ENCODE measurements at places on chromosomes 7 and 10.

DNA sequence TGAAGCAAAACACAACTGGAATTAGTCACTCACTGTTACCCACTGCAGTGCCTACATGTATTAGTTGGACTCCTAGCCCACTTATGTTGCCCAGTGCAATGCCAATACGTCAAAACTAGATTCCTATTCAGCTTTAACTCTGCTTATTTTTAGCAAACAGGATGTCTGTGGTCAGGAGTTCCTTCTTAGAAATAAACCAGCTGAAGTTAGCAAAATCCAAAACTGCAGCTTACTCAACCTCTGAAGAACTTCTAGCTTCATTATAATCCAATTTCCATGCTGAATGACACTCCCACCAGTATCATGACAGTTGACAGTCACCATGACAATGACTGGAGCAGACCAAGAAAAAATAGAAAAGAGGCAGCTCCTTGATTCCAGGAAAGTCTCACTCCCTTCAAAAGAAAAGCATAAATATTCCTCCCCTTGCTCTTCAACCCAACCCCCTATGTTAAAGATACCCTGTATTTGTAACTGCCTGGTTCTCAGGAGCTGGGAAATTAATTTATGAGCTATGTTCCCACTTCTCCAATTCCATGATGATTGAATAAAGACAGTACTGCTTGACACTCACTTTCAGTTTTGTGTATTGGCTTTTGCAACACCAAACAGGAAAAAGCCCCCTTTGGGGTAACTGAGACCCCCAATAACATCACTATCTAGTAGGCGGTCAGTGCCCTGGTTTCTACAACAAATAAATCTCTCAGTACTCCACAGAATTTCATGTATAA, 327.4 kb downstream of the SORCS1 start:
- DNase-seq = no peak

- no peak for DNase-seq
Observed at GRCh38 chr7:137664846-137665245, 181.9 kb downstream of the DGKI start.

GRCh38 chr10:619710-620109, 69.8 kb downstream of the DIP2C start:
- no peak for DNase-seq

DNA sequence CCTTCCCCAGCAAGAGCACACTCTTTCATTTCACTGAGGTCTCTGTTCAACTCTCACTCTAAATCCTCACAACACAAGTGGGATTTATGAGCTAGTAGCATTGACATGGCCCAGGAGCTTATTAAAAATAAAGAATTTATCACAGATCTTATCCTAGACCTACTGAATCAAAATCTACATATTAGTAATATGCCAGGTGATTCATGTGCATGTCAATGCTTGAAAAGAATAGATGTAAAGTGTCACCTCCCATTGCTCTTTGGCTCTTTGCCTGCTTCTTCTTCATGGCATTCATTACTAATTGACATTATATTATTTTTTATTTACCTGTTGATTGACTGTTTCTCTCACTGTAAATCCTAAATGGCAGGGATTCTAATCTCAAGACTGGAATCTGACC, 459.2 kb upstream of the LRRTM3 start:
- no peak for DNase-seq

DNA sequence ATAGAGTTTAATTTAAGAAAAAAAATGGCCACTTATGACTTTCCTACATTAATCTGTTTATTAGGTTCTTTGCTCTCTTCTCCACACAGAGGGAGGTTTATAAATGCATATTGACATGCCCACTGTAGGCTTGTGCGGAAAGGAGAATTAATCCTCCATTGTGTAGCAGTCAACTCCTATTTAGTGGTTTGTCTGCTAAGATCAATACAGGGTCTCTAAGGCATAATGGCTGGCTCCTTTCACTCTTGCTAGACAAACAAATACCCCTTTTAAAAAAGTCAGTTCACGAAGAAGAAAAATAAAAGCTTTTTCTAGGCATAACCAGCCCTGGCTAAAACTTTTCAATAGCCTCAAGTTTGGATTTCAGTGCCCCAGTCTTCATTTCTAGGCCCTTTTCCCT, 141.6 kb downstream of the TSPAN12 start:
- no peak for DNase-seq

DNA sequence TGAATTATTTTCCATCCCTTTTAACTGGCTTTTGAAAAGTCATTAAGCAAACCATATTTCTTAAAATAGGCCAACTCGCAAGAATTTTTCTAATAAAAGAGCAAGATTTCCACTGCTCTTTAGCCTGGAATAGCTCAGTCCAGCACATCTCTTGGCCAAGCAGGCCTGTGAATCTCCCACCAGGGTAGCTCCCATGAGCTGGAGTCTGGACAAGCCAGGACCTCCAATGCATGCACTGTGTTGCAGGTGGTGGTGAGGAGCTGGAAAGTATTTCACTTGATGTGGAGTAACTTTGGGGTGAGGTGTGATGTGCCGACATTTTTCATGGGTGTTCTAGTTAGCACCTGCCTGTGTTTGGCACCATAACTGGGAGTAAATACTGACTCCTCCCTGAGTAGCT, 117.3 kb upstream of the TBX20 start:
- no peak for DNase-seq

DNA sequence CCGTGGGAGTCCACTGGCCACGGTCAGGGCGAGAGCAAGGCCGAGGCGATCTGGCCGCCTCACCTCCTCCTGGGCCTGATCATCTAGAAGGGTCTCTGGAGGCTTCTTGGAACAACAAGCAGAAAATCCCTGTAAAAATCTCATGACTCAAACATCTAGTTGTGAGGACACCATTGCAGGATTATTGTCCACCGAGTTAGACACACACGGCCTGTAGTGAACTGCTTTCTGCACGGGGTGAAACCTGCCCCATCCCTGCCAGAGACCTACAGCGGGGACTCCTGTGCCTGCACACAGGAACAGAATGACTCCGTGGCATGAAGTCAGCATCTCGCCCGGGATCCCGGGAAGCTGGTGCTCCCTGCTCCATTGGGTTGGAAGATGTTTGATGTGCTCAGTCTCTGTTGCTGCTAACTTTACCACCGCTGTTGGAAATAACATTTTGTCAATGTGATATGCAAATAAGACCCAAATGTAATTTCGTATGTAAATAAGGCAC, 267.0 kb upstream of the TCERG1L start:
- DNase-seq = no peak
